ENCODE measurements at places on chromosomes 1 and 21.

GRCh38 chr1:89780721-89781120 is 40.1 kb upstream of the LRRC8D start:
- DNase-seq, result peak; percentile 39

GRCh38 chr1:65572701-65573421 is 152.4 kb downstream of the LEPR start:
- DNase-seq, result no peak

DNA sequence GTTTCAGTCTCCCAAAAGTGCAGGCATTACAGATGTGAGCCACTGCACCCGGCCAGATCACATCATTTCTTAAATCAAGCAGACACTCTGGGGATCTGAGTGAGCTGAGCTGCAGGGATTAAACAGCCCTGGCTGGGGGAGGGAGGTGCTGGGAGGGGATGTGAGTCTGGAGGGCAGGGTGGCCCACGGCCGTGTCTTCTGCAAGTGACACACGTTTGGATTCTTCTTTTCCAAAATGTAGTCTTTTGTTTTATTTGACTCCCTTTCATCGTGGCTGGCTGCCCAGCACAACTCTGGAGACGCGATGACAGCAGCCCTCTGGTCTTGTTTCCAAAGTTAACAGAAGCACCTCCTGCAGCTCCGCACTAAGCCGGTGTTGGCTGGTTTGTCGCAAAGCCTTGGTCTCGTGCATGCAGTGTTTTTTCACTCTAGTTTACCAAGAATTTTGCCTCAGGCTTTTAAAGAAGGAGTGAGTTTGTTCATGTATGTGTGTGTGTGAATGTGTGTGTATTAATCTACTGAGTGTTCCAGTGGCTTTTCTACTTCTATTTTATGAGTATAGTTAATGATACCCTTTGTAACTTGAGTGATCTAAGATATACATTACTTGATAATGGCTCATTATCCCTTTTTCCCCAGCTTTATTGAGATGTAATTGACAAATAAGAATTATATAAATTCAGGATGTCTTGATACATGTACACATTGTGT is 2.8 kb upstream of the KRTAP10-5 start:
- no peak for DNase-seq

DNA sequence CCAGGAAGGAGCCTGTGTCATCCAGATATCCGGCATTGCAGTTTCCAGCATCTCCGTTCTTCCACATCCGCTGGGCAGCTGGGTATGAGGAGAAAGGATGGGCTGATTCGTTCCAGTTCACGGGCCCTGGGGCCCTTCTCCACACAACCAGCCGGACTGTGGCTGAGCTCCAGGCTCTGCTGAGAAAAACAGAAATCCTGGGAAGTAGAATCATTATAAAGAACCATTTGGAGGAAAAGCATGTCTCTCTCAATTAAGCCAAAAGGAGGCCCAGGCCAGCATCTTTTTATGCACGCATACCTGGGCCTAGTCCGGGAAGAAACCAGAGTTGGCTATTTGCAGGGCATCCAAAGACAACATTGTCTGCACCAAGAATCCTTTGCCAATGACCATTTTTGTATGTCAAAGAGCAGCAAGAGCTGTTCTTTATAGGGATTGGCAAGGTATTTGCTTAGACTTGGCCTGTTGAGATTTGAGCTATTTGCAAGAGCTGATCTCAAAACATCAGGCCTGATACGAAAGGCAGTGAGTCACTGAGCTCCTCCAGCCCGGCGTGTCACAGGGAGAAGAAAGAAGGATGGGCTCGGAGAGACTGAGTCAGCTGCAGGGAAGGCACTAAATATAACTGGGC is 84.9 kb upstream of the ARHGEF16 start:
- no peak for DNase-seq

DNA sequence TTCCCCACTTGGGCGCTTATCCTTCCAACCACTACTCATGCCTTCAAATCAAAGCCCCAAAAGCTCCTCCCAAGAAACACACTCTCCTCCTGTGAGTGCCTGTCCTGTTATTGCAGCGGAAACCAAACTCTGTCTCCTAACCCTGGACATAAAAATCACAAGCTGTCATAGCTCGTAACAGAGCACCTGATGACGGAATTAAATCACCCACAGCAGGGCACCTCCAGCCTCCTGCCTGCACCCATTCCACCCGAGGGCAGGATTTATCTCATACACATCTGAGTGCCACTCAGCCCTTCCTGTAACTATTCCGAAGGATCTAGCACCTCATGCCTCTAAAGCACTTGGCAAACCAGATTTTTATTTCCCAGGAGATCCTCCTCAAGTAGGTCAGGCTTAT is 100.9 kb downstream of the ASTN1 start:
- no peak for DNase-seq

DNA sequence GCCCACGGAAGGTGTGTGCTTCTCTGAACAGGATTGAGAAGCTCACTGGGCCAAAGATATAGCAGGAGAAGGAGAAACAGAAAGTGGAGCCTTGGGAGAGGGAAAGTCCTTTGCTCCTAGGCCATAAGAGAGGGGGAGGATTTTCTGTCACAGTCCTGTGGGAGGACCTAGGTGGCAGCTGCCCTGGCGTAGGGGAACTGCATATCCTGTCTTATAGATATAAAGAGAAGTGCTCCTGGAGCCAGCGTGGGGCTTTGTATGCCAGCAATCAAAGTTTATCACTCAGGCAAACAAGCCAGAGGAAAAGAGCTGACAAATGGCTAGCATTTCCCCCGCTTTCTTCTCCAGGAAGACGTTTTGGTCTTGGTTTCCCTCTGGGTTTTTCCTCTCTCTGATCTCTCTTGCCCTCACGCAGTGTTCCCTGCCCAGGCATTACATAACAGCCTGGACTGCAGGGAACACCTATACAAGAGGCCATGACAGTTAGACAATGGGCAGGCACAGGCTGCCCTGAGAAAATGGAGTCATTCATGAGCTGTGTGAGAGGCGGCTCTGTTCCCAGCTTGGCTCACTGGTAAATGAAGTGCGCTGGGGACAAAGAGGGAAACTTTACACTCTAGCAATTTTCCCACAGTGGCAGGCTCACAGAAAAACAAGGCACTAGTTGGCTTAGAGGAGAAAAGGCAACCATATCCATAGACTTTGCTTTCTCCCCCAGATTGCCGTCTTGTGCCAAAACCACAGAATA is 52.5 kb upstream of the ZNF648 start:
- DNase-seq, result no peak

- DNase-seq, result no peak
These were observed 14.7 kb upstream of the CAPN8 start for GRCh38 chr1:223680188-223680587.

- no peak for DNase-seq
These were observed 10.7 kb upstream of the FCER1A start for GRCh38 chr1:159291424-159291823.

DNA sequence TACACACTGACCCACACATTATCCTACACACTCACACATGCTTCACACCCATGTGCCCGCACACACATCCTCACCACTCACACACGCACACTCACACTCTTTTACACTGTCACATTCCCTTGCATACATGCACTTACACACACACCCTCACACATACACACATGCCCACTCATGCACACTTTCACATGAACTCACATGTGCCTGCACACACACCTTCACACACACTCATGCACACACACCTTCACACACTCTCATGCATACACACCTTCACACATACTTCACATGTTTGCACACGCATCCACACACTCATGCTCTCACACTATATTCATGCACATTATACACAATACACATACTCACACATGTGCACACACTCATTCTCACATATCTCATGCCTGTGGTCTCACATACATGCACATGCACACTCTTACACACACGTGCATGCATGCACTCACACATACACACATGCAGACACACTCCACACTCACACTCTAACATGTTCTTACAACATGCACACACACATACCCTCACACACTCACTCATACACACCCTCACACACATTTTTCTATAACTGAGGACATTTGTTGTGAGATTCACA is 42.3 kb downstream of the RXRG start:
- DNase-seq, result no peak

GRCh38 chr1:59761443-59761842 is 53.3 kb upstream of the HOOK1 start:
- no peak for DNase-seq

GRCh38 chr1:904310-904950 is 19.3 kb upstream of the SAMD11 start:
- DNase-seq, result peak; percentile 87

- DNase-seq, result no peak
These were observed 122.8 kb upstream of the USP24 start for GRCh38 chr1:55337801-55338447.

GRCh38 chr1:46521414-46521813 is 30.0 kb downstream of the KNCN start:
- no peak for DNase-seq

- DNase-seq, result no peak
These were observed 9.1 kb downstream of the LAMC2 start for GRCh38 chr1:183195142-183195574.

DNA sequence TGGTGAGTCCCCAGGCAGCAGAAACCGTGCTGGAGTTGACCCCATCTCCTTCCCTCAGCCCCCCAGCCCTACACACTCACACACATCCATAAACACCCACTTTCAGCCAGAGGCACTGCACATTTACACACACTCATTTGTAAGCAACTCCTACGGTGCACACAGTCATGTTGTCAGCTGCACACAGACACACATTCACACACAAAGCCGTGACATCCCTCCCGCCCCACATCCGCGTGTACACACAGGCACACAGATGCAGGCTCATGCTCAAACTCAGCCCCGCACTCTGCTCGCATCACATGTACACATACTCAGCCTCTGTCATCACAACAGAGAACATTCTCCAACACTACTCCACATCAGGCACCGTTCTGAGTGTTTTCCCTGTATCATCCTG is 47.6 kb downstream of the LACTBL1 start:
- DNase-seq, result no peak

- no peak for DNase-seq
These were observed at the start of gene SMPDL3B for GRCh38 chr1:27934818-27935549. Gene SMPDL3B, plus strand, starts transcription at chr1:27935000. Its CDS starts 184 bp downstream, at chr1:27935184.

DNA sequence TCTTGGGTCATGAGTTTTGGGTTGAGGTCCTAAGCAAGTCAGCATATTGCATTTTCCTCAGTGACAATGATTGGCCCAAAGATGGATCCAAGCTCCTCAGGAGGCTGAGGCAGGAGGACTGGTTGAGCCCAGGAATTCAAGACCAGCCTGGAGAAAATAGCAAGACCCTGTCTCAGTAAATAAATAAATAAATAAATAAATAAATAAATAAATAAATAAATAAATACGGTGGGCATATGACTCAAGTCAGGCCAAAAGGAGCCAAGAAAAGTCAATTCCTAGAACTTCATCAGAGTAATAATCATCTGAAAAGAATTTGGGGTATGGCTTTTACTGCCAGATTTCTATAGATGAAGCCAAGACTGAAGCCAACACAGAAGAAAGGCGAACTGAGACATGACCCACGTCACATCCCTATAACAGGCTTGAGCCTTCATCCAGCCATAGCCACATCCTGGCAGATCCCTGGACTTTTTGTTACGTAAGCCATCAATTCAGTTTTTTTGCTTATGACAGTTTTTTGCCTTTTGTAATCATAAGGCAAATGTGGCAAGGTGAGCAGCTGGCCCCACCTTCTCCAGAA is 88.5 kb upstream of the NFASC start:
- no peak for DNase-seq

DNA sequence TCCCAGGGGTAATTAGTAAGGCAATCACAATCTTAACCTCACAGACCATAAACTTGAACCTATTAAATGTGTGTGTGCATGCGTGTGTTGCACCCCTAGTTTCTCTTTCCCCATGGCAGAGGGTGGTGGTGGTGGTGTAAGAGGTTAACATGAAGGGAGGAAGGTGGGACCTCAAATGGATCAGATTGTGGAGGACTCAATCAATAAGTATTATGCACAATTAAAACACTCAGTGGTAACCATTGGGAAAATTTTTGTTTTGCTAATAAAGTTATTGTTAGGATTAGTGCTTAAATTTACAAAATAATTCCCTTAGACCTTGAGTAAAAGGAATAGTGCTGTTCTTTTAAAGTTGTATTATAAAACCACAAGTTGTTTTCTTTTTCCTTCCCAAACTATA is 283.0 kb downstream of the OLFM3 start:
- DNase-seq, result no peak

- DNase-seq, result no peak
These were observed 12.4 kb downstream of the ELK4 start for GRCh38 chr1:205619376-205619775.

DNA sequence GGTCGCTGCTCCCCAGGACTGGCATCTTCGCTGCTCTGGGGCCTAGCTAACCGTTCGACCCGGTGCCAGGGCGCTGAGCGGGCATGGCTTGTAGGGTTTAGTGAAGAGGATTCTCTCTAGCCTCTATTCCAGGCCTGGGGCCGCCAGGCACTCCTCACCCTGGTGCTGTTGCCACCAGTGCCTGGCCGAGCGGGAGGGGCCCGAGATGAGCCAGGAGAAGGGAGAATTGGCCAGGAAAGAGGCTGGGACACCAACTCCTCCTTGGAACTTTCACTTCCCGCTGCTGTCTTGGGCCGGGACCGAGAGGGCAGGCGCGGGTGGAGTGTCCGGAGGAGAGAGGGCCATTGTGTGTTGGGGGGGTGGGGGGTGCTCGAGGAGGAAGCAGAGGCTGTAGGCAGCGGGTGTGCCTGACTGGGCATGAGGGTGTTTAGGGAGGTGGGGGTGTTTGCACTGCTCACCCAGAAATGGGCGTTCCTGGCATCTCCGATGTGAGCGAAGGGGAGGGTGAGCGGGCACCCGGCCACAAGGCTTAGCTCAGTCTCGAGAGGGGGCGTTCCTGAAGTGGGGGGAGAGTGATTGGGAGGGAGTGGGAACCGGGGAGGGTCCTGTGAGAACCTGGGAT is 772 bp downstream of the ADAM15 start:
- peak; percentile 54 for DNase-seq

DNA sequence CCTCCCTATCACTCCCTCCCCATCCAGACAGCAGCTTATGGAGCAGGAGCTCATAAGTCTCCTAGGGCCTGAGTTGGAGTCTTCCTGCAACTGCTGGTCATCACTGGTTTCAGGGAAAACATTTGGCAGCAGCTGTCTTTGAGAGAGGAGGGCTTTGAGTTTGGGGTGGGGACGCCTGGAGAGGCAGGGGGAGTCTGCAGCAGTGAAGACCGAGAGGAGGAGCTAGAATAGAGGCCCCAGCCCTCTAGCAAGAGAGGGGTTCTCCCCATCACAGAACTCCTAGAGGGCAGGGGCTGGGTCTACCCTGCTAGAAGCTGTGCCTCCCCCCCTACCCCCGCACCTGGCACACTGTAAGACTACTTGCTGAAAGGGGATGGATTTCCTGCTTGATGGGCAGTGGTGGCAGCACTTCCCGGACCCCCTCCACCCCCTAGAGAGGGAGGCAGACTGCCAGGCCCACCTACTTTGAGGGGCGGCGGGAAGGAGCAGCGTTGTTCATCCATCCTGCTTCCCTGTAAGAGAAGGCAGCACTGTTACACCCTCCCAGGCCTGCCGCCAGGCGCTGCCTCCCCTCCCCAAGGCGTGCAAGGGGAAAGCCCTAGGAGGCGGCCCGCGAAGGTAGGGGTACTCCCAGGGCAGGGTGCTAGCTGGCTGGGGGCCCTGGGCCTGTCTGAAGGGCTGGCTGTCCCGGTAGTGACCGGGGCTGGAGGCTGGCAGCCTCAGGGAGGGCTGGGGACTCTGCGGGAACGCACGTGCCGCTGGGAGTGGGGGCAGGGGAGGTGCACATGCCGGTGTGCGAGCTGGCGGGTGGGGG is 50.4 kb downstream of the RAP1GAP start:
- DNase-seq, result no peak

Data from activated naive CD4-positive, alpha-beta T cell treated with anti-CD3 and anti-CD28 coated beads, Interleukin-2, amount 50 U/mL, for 16 hours (primary cell).